ENCODE measurements at places on chromosomes 6 and 20. TPM values are rescaled to one million over a fixed set of nuclear protein-coding genes. Genes with fewer than 3 reads are reported as not detected.

GRCh38 chr6:139262519-139263300, 29.1 kb downstream of the TXLNB start:
- DNase-seq: no peak

DNA sequence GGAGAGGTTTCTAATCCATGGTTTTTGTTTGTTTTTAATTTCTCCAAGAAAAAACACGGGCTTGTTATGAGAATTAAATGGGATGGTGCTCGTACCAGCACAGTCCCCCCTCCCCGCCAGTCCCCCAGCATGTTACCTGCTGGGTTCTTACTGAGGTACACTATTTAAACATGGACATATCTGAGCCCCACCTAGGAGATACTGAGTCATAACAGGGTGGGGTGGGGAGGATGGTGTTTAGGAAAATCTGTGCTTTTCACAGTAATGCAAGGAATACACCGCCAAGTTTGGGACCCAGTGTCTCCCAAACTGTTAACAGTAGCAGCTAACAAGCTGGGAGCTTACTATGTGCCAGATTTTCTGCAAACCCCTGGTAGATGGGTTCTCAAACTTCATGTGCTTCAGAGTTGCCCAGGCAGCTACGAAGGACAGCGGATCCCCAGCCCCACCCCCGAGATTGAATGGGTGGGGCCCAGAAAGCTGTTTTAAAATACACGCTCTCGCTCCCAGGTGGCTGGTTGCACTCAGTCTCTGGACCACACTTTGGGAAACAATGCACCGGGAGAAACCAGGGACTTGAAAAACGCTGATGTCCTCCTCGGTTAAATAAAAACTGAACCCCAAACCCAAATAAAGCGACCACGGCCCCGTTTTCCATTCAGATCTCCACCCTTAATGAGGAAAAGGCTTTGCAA, 995 bp downstream of the ZFP64 start:
- DNase-seq: no peak

GRCh38 chr20:53706466-53707370, 113.1 kb upstream of the ZNF217 start:
- DNase-seq: no peak

DNA sequence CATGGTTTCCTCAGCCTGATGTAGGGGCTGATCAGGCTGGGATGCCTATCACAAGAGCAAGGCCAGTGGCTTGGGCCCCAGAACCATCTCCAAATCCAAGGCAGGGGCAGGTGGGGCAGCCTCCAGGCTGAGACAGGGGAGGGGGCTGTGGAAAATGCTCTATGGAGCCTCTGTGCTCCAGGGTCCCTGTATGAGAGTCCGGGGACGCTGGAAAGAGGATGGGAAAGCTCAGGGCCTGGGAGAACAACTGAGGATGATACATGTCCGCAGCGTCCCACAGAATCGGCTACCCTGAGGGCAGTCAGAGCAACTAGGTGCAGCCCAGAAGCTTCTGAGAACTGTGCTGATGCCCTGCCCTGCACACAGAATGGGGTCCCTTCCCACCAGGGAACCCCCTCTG, 43.4 kb downstream of the CPXM1 start:
- DNase-seq: no peak

DNA sequence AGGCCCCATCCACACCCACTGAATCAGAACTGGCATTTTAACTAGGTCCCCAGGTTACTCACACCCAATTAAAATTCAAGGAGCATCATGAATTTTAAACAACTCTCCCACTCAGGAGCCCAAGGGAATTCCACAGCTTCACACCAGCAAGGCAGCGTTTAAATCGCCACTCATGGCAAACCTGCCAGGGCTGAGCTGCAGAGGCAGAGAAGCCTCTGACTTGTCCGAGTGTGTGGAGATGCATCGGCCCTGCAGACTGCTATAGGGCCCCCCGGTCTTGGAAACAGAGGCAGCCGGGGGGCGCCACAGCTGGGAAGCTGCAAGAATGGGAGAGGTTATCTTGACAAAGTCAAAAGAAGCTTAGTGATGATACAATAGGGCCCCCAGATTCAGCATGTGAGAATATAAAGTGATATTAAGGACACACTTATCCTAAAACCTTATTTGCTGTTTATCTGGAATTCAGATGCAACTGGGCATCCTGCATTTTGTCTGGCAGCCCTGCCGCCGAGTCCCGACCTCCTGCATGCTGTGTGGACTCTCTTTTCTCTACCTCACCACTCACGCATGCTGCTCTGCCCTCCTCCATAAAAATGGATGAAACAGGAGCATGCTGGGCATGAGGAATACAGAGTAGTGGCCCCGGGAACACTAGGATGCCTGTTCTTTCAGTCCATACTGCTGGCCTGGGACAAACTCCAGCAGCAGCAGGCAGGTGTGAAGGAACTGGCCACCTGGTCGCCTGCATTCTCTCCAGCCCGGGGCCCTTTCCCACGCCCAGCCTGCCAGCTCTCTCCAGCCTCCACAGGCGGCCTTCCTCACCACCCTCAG, 126.1 kb downstream of the PXDC1 start:
- DNase-seq: no peak

DNA sequence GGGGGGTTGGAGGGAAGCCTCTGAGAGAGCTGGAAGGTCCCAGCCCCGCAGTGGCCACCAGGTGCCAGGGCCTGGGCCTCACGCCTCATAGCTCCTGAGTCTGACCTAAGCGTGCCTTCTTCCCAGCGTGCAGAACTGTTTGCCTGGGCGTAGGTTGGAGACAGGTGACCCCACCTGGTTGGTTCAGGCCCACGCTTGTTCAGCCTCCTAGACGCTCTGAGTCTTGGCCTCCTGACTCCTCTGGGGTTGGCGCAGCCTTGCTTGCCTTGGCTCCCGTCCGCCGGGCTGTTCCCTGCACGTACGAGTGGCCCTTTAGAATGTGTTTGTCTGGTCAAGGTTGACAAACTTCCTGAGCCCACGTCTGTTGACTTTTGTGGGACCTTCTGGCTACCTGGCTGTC, 70.8 kb downstream of the EYA2 start:
- no peak for DNase-seq

DNA sequence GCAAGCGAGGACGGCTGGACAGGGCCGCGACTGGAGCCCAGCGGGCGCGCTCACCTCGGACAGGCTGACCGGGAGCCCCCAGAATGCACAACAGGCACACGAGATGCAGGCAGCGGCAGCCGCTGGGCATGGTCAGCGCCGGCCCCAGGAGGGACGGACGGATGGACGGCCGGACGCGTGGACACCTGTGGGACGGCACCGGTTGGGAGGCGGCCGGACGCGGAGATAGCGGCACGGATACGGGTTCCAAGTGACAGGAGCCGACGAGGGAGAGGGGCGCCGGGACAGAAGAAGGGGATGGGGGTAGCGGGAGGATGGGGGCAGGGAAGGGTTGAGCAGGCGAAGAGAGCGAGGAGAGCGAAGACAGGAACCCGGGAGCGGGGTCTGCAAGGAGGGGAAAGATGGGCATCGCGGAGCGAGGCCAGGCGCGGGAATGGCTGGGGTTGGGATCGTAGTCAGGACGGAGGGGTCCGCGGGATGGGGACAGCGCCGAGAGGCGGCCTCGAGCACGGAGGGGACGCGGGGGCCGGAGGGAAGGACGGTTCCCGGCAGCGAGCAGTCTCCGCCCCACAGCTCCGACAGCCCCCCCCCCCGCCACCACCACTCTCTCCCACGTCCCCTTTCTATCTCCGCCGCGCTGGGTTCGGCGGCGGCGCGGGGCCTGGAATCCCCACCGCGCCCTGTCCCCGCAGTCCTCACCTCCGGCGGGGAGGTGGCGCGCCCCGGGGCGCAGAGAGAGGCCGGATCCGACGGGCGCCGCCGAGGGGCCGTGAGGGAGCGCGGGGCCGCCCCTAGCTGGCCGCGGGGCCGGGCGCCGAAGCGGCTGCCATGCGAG, 435 bp downstream of the DLK2 start:
- peak; percentile 58 for DNase-seq

- DNase-seq: no peak
Measured at GRCh38 chr6:30002871-30003270, 58.2 kb upstream of the POLR1H start.

GRCh38 chr6:7124114-7124513, 16.4 kb downstream of the RREB1 start:
- no peak for DNase-seq

DNA sequence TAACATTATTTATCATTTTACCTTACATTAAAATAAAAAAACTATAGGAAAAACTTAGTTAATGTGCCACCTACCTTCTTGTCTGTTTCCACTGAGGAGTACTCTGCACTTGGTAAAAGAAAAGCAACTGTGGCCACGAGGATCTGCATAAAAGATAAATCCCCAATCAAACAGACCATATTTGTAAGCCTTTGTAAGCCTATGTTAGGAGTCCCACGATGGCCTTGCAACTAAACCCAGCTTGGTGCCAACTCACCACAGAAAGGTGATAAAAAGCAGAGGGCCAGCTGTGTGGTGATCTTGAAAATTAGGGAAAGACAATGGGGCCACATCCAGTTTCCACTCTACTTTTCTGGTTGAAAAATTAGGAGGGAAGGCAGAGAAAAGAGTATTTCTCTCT, 156.9 kb downstream of the INSM1 start:
- DNase-seq: no peak

GRCh38 chr6:133621751-133622150, 267.2 kb upstream of the TCF21 start:
- no peak for DNase-seq

DNA sequence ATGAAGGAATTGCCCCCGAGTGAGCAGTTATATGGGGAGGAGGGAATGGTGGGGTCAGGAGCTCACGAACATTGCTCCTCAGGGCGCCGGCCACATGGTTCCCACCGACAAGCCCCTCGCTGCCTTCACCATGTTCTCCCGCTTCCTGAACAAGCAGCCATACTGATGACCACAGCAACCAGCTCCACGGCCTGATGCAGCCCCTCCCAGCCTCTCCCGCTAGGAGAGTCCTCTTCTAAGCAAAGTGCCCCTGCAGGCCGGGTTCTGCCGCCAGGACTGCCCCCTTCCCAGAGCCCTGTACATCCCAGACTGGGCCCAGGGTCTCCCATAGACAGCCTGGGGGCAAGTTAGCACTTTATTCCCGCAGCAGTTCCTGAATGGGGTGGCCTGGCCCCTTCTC, 7.2 kb downstream of the CTSA start:
- no peak for DNase-seq

DNA sequence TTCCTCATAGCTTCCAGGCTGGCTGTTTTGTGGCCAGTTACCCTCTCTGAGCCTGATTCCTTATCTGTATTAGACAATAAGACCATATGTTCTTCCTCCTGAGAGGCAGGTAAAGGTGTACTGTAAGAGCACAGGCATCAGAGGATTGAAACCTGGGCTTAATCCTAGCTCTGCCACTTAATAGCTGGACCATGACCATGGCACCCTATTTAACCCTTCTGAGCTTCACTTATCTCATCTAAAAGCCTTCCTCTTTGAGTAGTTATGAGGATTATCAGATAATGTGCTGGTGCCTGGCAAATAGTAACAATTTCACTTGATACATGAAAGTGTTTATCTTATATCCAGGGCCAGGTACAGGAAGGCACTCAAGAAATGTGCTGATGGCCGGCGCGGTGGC, 34.9 kb downstream of the BCL2L1 start:
- DNase-seq: no peak

- no peak for DNase-seq
Measured at GRCh38 chr6:53894091-53894490, 99.3 kb downstream of the LRRC1 start.

DNA sequence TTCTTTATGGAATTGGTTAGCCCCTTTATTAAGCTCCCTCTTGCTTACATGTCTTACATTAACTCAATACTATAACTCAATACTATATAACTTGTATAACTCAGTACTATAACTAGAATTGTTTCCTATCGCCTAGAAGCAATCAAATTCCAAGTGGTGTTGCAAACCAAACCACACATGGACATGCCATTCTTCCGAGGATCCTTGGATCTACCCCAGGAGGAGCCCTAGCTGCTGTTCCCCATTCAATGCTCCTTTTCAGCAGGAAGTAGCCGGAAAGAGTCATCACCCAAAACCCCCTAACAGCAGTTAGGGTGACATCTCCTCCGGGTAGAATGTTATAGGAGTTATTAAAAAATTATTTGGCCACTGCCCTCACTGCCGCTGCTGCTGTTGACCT, 40.5 kb downstream of the PLN start:
- DNase-seq: no peak

DNA sequence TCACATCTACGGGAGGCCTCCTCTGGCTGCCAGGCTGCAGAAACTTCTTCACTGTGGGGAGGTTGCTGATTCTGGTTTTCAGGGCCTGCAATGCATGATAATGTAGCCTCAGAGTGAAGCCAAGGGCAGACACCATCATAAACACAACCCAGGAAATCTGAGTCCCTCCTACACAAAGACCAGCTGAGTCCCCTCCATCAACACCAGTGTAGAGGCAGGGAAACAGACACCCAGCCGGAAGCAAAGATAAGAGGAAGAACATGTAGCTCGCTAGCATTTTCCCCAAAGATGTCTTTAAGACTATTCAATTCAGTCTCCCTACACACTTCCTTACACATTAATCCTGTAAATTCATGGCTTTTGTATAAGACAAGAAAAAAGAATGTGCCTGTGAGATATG, 23.6 kb downstream of the GSTA2 start:
- DNase-seq: no peak

GRCh38 chr20:34328928-34329677, 25.9 kb upstream of the AHCY start:
- no peak for DNase-seq

DNA sequence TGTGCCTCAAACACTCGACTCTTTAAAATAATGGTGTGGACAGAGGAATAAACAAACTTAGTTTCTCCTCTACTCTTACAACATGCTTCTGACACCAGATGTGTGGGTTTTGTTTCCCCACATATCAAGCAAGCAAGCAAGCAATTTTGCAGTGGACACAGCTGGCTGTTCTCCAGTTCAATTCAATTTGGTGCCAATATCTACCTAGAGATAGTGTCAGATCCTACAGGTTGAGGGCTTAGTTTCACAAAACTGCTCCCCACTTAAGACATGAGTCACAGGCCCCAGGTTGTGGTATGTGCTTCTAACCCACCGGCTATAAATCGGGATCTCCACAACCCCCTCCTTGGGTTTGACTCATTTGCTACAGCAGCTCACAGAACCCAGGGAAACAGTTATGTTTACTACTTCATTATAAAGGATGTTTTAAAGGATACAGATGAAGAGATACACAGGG, 131.4 kb upstream of the TRAF3IP2 start:
- no peak for DNase-seq

GRCh38 chr6:148805777-148806176, 58.9 kb downstream of the UST start:
- no peak for DNase-seq

The KIF25 gene
- total RNA-seq: 2.0 TPM

The VSTM2L gene
- 1.3 TPM for total RNA-seq

The CNKSR3 gene
- 6.2 TPM for total RNA-seq

The KCNK16 gene
- not detected for total RNA-seq

The CFB gene
- total RNA-seq: not detected

The SNAI1 gene
- 6.5 TPM for total RNA-seq

The FBXO5 gene
- 55.1 TPM for total RNA-seq

The LHFPL5 gene
- total RNA-seq: not detected

The SEC63 gene
- 106 TPM for total RNA-seq

The LRFN2 gene
- 2.3 TPM for total RNA-seq

The C6orf52 gene
- total RNA-seq: 1.5 TPM
